ENCODE measurements at places on chromosomes 12 and 14.

DNA sequence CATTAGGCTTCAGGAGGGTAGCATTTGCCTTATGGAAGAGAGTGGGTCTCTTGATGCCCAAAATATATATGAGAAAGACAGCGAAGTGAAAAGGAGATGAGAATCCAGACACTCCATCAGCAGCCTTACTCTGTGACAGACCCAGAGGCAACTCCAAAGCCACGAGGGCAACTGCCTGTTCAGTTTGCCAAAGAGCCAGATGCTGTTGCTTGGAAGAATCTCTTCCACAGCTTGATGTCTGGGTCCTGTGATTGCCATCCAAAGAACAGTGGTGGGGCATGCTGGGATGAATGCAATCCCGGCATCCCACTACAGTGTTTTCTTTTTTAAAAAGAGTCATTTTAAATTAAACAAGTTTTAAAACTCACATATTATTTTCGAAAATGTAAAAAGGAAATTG is 10.9 kb upstream of the OTX2 start:
- no peak for DNase-seq

GRCh38 chr12:104063712-104064030 is 660 bp upstream of the HCFC2 start:
- no peak for DNase-seq

DNA sequence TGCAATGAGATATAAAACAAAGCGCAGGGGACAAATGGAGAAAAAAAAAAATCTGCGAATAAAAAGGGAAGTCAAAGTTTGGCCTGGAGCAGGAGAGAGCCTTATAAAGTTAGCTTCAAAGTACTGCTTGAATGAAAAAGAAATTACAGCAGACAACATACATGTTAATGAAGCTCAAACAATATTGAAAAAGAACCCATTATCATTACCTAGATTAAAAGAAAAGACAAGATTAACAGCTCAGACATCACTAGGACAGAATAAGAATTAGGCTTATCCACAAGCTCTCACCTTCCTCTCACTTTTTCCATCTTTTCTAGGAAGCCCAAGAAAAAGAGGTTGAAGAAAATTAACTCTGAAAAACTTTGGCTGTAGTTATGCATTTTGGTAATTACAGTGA is 503.5 kb downstream of the ETNK1 start:
- DNase-seq: no peak

- DNase-seq: no peak
Observed at GRCh38 chr12:4283512-4284255, 10.1 kb downstream of the CCND2 start.

GRCh38 chr12:92649511-92650227 is 53.1 kb upstream of the PLEKHG7 start:
- DNase-seq: peak; percentile 29

GRCh38 chr12:53986686-53987483 is 1.9 kb downstream of the HOXC10 start:
- no peak for DNase-seq

GRCh38 chr12:106924268-106924861 is 31.3 kb upstream of the TMEM263 start:
- DNase-seq: no peak

DNA sequence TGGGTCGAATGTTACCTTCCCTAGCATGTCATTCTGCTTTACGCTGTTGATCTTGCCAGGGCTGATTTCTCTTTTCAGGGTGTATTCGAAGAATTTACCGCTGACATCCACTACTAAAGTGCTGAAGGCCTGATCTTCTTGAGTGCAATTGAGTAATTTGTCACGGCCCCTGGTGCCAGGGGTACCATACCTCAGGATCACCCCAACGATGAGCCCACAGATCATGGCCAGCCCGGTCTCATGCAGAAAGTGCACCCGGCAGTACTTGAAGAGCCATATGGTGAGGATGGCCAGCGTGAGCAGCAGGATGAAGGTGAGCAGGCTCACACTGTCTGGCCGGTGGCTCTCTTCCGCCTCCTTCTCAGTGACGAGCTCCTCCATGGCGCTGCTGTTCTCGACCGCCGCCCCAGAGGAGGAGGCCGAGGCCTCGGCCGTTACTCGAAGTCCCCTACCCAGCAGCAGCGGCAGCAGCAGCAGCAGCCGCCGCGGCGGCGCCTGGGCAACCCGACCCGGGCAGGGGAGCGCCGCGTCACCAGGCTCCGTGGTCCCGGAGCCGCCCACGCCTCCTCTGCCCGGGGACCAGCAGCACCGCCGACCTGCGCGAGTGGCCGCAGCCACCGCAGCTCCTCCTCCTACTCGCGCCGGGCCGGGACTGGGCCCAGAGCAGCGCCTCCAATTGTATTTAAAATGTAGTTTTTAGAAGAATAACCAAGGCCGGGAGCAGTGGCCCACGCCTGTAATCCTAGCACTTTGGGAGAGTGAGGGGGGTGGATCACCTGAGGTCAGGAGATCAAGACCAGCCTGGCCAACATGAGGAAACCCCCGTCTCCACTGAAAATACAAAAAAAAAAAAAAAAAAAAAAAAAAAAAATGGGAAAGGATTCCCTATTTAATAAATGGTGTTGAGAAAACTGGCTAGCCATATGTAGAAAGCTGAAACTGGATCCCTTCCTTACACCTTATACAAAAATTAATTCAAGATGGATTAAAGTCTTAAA is 58.5 kb upstream of the TMPO start:
- no peak for DNase-seq

DNA sequence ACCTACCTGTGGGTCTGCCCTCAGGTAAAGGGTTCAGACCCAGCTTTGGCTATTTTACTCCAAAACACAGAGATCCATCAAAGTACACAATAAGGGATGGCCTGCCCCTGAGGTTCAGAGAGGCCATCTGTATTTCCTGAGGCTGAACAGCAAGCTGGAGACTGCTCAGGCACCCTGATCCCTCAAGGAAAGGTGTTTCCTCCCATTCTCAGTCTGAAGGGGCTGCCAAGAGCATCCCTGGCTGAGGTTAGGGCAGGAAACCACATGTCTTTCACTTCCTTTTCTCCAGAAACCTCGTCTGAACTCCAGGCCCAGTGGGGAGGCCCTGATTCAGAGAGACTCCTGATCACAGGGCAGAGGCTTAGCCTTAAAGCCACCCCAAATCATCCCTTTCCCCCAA is 1.5 kb downstream of the RILPL1 start:
- no peak for DNase-seq

DNA sequence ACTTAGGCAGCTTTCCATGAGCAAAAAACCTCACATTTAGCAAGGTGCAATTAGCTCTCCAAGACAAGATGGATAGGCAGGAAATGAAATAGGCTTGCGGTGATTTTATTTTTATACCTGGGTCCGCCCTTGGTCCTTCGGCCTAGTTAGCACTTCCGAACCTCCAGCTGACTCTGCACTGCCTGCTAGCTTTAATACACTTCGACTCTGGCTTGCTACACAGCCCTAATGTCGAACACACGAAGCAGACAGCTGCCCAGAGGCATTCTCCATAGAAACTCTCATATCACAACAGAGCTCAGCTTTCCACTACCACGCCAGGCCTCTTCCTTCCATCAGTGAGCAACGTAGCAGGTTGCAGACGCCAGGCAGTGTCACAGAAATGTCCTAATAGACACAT is 688.0 kb downstream of the VRK1 start:
- DNase-seq: no peak

DNA sequence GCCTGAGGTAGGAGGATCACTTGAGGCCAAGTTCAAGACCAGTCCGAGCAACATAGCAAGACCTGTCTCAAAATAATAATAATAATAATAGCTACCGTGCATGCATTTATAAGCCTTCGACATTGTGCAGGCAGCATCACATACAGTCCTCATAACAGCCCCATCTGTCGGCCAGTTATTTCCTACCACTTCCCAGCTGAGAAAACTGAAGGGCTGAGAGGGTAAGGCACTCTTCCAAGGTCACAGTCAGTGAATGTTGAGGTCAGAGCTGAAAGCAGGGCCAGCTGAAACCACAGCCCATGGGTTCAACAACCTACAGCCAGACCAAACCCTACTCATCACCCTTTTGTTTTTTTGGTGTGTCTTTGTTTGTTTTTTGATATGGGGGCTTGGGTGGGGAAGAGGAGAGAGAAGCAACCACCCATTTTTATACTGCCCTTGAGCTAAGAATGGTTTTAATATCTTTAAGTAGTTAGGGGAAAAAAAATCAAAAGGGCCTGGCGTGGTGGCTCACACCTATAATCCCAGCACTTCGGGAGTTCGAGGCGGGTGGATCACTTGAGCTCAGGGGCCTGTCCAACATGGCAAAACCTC is 16.8 kb upstream of the ITPK1 start:
- DNase-seq: no peak

DNA sequence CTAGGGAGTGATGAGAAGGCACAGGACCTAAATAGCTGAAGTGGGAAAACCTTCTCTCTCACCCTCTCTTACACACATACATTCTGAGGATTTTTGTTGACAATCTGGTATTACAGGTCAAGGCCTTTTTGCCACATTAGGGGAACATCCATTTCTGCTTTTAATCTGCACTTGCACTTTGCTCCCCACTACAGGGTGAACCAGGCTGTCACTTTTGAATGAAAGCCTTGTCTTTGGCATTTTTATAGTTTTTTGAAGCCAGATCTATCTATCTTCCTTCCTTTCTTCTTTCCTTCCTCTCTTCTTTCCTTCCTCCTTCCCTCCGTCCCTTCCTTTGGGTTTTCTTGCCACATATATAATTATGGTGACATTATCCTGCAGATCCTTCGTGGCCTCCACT is 165.9 kb upstream of the OTX2 start:
- DNase-seq: no peak

DNA sequence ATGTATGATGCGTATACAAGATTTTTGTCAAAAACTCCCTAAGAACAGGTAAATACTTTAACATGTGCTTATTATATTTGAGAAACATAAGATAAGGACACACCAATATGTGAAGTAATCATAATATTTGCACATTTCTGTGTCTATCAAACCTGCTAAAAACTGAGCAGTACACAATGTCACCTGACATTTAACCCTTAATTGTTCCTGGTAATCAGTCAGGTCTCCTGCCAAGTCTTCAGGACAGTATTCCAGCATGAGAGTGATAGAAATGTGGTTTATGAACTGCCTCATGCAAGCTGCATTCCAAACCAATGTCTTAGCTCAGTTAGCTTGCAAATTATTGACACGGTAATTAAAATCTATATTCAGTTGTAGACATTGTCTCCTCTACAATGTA is 4.2 kb downstream of the SOX5 start:
- DNase-seq: no peak

- DNase-seq: no peak
Observed at GRCh38 chr12:60194678-60195077, 598.8 kb downstream of the SLC16A7 start.

GRCh38 chr14:100665511-100666032 is 61.1 kb upstream of the DLK1 start:
- DNase-seq: no peak

DNA sequence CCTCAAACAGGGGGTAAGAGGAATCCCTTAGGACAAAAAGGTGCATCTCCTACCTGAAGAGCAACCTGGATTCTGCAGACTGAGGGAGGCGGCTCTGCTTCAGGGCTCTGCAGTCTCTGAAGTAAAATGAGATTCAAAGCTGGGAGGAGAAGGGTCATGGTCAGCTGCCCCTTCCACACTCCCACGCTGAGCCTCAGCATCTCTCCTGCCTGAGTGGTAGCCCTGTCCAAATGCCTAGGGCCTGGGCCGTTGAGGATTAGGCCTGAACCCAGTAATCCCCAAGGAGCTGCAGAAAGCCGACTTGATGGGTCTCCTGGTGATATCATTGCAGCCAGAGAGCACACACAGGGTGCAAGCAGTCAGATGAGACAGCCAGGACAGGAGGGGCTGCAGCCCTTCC is 18.9 kb downstream of the PHLDA1 start:
- DNase-seq: no peak

- DNase-seq: no peak
Observed at GRCh38 chr14:59354666-59355065, 110.5 kb downstream of the GPR135 start.

- DNase-seq: no peak
Observed at GRCh38 chr12:100485983-100486382, 12.3 kb downstream of the NR1H4 start.

DNA sequence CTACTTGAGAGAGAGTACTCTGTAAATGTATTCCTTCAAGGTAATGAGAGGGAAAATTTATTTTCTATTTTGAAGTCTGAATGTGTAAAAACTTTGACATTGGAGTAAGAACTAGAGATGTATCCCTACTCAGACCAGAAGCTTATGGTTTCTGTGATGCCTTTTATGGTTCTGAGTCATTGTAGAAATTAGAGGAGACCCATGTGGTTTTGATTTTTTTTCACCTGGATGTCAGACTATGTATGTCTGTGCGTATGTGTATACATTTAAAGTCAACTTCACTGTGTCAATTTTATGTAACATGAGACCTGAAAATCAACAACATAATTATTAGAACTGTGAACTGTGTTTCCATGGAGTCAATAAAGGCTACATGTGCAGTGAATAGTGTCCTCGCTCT is 302.0 kb downstream of the TRHDE start:
- DNase-seq: no peak

DNA sequence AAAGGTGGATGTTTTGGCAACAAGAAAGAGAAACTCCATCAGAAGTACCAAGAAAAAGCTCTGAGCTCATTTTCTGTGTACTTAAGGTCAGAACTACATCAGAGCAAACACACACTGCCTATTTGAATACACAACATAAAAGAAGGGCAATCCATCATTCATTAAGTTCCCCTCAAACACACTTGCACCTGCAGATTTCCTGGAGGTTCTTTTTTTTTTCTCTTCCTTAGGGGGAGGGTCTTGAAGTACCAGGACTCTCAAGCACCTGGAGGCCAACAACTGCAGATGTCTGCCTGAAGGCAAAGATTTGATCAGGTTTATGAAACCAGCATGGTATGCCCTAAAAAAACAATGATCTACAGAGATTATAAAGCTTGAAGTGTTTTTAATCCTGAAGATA is 26.1 kb upstream of the PTHLH start:
- DNase-seq: no peak

DNA sequence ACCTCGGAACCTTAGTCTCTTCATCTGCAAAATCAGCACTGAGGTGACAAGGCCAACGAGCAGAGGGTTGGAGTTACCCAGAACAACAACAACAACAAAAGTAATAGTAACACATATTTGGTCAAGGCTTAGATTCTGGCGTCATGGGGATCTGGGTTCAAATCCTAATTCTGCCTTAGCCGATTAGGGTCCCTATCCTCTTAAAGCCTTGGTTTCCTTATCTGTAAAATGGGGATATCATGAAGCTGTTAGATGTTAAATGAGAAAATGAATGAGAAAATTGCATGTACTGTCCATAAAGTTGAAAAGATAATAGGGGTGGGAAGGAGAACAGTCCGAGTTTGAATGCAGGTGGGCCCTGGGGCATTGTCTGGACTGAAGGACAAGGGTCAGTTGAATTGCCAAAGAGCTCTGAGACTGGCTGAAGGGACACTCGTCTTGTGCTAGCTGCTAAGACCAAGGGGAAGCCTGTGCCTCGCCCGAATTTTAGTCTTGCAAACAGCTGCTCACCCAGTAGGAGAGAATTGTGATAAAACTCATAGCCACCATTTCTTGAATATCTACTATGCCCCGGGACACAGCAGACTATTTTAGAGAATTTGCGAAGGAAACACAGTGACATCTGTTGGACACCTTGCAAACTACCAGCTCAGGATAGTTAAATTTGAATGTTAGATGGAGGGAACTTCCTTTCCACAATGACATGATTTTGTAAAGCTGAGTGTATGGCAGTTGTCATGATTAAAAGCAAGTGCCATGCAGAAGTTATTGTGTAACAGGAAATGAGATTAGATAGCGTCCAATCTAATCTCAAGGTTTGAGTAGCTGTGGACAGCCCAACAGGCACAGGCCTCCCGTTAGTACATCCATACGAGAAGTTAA is 6.8 kb upstream of the HNF1A start:
- DNase-seq: no peak
